ENCODE measurements at places on chromosomes 13 and 19. TPM values are rescaled to one million over a fixed set of nuclear protein-coding genes. Genes with fewer than 3 reads are reported as not detected.

Gene ERICH6B
- not detected for total RNA-seq

Gene ZNF317
- total RNA-seq: 11.1 TPM

Gene PSG7
- total RNA-seq: not detected

Gene PNMA8A
- total RNA-seq: 4.8 TPM

Gene KIR2DL4
- total RNA-seq: not detected

Gene ZNF44
- total RNA-seq: 14.2 TPM

Data from aortic smooth muscle cell (primary cell).